Brain pericyte (primary cell): ENCODE measurements at places on chromosomes 16 and 17.

- no peak for DNase-seq
Measured at GRCh38 chr17:1713160-1713877, 3.1 kb upstream of the TLCD2 start.

- DNase-seq = no peak
Measured at GRCh38 chr17:44222112-44222869, 2.8 kb upstream of the UBTF start.

DNA sequence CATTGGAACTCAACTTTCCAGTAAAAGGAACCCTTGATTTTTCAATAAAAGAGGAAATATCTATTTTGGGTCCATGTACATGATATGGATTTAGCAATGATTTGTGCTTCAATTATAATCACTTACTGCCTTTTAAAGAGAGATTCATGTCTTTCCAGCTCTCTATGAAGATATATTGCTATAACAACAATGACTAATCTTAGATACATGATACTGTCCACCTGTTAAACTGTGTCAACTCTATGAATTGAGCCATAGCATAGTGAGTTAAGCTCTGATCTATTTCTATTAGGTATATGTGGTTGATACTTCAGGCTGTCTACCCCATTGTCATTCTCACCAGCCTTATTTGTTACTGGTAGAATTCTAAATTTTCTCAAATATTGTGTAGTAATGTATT, 15.0 kb upstream of the MPHOSPH6 start:
- no peak for DNase-seq

DNA sequence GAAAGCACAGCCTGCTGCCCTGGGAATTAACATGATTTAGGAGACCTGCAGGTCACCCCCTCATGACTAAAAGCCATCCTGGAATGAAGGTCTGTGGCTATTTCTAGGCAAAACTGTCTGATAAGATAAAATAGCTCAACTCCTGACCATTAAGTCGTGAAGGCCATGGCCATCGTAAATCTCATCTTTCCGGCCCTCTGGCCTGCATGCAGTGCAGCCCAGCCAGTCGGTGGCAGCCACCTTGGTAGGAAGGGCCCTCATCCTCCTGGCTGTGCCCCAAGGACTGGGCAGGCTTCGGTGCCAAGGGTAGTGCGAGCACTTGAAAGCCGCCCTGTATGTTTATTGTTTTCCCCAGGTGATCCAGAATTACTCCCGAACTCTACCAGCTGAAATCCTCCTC, 18.2 kb upstream of the MEOX1 start:
- DNase-seq = no peak

GRCh38 chr16:78805556-78805955, 706.1 kb downstream of the WWOX start:
- no peak for DNase-seq

- no peak for DNase-seq
Measured at GRCh38 chr17:37430051-37430627, 23.5 kb downstream of the TADA2A start.
